Effector CD4-positive, alpha-beta T cell (primary cell): ENCODE measurements at places on chromosomes 13 and 19.

GRCh38 chr13:46575301-46575771 lies 22.4 kb downstream of the LRCH1 start:
- DNase-seq, result no peak

DNA sequence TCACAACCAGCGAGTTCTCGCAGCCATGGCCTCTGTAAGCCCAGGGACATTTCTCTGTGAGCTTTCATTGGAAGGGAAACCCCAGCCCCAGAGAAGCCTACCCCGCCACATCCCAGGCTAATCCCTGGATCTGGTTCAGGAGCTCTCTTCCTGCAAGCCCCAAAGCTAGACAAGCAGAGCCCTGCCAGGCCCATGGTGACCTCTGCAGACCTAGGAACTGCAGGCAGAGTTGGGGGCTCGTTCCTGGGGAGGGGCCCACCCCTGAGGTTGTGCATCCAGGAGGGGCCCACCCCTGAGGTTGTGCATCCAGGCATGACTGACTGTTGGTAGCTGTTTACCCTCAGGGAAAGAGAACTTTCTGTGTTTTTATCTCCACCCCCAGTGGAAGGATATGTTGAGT lies 21.7 kb downstream of the KCTD15 start:
- DNase-seq, result no peak

GRCh38 chr13:111528513-111528912 lies 208.1 kb downstream of the TEX29 start:
- no peak for DNase-seq

DNA sequence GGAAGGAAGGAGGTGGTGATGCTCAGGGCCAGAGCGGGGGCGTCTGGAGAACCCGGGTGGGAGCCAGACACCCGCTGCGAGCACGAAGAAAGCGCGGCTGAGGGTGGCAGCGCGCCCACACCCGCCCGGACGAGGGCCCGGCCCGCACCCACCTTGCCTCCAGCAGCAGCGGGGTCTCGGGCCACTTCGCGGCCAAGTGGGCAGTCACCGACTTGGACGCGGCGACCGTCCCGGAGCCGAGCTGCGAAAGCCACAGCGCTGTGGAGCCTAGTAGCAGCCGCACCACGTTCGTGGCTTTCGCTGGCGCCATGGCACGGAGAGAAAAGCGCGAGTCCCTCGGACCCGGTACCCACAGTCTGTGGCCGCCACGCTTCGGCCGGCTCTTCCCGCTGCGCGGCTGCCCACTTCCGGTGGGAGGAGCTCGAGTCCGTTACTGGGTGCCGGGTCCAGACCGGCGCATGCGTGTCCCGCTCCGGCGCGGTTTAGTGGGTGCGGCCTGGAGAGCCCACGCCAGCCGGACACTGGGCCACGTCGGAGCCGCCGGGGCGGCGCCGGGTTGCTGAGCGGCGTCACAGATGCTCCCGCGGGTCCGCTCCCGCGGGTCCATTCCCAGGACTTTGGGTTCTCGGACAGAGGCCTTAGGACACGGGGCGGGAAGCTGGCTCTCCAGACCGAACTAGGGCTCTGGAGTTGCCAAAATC lies at the start of gene UGGT2:
Gene UGGT2, minus strand, starts transcription at position 399 of the 701 bp plus-strand sequence. Its CDS starts 89 bp downstream, at position 310.
- no peak for DNase-seq

DNA sequence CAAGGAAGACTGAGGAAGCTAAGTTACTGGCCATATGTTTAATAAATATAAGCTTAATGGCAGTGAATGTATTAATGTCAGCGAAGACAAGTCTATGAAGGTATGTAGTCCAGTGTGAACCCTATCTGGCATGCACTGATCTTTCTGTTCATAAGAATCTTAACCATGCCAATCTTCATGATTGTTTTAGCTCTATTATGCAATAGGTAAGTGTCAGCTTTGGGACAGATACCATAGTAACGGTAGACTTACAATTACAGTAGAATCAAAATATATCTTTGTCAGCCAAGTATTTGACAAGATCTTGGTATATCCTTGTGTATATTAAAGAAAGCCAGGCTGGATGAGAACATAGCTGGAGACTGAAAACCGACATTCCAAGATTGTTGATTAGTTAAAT lies 428.5 kb downstream of the SPRY2 start:
- no peak for DNase-seq
